NCI-H187 treated with DMSO at 0.1 percent for 48 hours (cell line): ENCODE measurements at places on chromosomes 11 and 22.

- no peak for DNase-seq
Observed at GRCh38 chr11:77351281-77351886, 49.9 kb upstream of the GDPD4 start.

DNA sequence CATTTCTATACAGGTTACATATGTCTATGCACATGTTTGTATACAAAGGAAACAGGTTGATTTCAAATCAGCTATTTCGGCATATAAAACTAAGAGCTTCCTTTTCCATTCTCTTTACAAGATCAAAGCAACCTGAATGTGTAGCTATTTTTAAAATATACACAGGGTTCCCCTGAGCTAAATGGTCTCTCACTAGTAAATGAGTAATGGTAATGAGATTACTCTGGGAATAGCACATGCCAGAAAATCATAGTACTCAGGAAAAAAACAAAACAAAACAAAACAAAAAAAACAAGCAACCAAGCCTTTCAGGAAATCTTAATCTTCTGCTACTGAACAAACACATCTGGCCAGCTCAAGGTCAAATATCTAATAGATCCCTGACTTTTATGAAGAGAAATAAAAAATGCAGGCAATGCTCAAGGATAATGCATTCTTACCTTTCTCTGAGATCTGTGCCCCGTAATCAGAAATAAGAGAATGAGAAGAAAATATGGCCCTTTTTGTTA lies 156.6 kb upstream of the POU2AF2 start:
- no peak for DNase-seq

DNA sequence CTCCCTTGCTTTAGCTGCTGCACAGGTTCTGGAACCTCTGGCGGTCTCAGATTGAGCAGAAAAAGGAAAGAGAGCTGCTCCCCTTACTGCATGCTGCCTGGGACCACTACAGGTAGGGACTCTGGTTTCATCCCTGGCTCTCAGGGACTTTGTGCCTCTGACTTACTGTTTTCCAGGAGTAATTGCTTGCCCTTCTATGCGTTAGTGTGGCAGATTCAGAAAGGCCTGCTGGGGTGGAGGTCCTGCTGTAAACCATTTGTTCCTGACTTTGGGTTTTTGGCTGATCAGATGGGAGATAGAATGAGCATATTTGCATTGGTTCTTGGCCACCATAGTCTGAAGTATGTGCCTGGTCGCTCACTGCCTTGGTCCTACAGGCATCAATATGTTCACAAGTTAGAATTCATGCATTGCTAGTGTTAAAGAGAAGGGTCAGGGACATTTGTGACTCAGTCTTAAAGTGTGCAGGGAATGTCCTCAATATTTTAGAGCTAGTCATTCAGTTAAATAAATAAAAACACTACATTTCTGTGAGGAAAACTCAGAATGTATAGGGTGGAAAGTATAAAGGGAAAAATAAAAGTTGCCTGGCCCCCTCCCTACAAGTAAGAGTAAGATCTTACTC lies 78.0 kb downstream of the PISD start:
- DNase-seq: no peak

- DNase-seq: peak; percentile 71
Observed at GRCh38 chr11:12827929-12828812, 153.9 kb downstream of the TEAD1 start.

DNA sequence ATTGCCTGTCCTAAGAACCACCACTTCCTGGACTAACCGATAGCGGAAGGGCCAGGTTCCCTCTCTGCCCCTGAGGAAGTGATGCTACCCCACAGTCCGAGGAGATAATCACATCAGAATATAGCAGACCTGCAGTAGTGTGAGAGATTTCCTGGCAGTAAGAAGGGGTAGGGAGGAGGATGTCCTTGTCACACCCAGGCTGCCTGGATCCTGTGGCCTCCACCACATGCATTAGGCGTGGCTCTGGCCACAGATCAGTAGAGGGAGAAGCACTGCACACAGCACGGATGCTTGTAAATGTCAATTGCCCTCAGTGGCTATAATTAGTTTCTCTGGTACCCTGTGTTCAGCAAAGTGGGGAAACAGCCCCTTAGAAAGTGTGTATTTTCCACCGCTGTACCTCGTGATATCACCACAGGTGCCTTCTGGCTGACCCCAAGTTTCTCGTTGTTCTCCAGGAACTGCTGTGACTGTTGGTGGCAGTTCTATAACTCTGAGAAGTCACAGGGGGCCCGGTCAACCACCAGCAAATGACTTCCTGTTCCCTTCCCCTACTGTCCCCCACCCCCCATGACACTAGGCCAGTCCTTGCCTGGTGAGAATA lies 61.8 kb downstream of the UBASH3B start:
- no peak for DNase-seq

- DNase-seq: no peak
Observed at GRCh38 chr11:26326793-26327400, 5.0 kb upstream of the ANO3 start.

GRCh38 chr11:111327908-111328624 lies 29.7 kb downstream of the POU2AF3 start:
- DNase-seq: no peak

DNA sequence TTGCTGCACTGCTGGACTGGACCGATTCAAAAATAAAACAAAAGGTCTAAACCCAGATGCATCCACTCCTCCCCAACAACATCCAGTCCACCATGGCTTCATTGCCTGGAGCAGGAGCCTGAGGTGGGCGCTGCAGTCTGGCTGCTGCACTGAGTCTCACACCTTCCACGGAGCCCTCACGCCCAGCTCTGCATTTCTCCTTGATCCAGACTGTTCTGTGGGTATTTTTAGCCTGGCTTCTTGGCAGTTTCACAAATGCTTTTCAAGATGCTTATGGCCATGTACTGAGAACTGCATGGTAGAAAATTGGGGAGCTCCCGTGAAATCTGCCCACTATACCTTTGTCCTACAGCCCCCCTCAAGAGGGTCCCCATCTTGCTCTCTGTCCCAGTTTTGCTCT lies 53.3 kb upstream of the JAM3 start:
- DNase-seq: no peak

DNA sequence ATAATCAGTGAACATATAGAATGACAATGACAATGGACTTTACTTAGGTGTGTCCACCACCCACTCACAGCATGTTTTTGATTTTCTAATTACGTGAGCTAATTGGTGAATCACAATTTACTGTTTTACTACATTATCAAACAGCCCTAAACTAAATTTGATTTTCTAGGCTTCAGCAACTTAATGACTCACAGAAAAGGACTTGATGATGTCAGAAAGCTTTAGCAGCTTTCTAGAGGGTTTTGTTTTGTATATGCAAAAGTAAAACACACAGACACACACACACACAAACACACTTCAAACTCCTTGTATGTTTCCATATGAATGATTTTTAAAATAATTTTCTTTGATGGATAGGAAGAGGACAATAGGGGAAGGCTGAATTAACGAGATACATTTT lies 878.6 kb upstream of the CCDC90B start:
- DNase-seq: no peak

DNA sequence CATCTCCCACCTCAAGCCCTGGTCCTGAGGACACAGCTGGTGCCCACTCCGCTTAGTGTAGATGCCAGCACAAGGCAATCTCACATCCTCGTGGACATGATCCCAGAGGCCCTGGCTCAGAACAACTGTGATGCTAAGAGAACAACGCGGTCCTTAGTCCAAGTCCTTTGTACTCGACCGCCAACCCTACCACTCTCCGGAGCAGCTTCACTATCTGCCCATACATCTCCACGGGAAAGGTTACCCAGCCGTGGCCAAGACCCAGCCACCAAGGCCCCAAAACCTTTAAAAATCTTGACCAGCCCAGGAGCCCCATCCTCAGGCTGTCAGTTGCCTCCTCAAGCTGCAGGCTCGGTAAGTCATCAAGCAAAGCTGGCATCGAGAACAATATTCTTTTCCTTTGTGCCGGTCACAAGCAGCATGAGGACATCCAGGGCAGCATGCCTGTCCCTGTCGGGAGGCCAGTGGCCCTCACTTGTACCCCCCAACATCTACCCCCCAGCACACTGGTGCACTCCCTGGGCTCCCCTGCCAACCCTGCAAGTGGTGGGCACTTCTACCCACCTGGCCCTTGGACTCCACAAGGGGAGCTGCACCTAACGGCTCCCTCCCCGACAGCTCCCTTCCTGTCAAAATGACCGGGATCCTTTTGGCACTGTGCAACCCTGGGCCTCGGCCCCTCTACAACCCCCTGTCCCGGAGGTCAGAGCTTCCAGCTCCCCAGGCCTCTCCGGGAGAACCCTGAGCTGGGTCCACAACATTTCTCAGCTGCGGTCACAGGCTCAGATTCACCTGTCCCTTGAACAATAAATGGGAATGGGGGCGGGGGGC lies 2.5 kb downstream of the OSBPL5 start:
- DNase-seq: no peak

DNA sequence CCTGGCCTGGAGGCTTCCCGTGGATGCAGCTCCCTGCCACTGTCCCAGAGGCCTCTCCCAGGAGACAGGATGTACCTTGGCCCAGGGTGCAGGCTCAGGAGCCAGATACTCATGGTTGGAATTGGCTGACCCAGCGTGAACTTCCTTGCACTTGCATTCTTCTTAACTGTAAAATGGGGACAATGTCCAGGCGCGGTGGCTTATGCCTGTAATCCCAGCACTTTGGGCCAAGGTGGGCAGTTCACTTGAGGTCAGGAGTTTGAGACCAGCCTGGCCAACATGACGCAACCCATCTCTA lies 20.1 kb upstream of the ST3GAL4 start:
- no peak for DNase-seq

DNA sequence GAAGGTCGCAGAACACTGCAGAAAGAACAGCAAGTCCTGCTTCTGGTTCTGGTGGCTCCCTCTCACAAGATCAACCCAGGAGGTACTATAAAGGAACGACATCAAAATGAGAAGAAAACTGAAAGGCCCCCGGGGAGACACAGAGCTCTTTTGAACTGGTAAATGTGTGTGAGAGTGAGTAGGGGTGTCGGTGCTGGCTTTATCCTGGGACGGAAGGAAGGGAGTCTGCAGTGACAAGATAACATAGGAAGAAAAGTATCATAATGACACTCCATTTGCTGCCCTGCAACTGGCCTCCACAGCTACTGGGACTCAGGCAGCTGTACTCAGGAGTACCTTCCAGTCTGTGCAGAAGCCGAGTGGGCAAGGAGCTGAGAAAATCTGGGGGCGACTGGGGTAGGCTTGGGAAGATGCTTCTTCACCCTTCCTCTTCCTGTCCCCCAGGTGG lies 60.9 kb downstream of the ENTHD1 start:
- no peak for DNase-seq

GRCh38 chr22:29331658-29332300 lies 16.3 kb upstream of the RASL10A start:
- no peak for DNase-seq

- DNase-seq: no peak
Observed at GRCh38 chr11:92416971-92417725, 192.5 kb downstream of the FAT3 start.

GRCh38 chr11:119532551-119532950 lies 109.6 kb upstream of the THY1 start:
- no peak for DNase-seq

GRCh38 chr11:47308050-47308823 lies 38.3 kb downstream of the MADD start:
- no peak for DNase-seq

GRCh38 chr11:46666516-46666915 lies 33.9 kb downstream of the ARHGAP1 start:
- DNase-seq: no peak

DNA sequence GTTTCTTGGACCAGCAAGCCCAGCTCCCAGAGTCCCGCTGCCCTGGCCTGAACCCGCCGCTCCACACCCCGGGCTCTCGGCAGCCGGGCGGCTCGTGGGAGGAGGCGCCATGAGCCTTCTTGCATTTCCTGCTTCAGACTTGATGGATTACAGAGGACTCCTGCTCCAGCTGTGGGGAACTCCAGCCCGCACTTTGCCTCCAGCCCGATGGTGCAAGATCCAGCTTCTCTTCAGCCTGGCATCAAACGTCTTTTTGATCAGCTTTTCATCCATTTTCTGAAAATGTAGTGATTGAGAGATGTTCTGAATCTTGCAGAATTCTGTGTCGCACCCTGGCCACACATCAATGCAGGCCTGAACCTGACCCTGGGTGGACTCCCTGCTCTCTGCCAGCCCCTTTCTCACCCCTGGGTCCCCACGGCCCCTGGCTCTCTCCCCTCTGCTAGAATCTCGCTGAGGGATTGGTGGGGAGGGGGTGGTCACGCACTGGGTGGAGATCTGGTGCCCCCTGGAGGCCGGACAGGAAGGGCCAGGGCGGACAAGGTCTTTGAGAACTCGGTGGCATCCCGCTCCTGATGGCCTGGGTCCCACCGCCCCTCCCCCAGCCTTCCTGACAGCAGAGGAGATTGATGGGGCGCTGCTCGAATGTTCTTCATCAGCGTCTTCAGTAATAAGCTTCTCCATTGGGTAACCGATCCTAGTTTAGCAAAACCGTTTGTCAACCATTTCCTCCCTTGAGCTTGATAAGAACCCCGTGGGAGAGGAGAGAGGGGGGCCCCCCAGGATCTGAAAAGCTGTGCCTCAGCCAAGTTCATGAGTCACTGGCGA lies 12.1 kb upstream of the NFAM1 start:
- peak; percentile 18 for DNase-seq

GRCh38 chr11:2995893-2996554 lies 3.9 kb upstream of the NAP1L4 start:
- no peak for DNase-seq

DNA sequence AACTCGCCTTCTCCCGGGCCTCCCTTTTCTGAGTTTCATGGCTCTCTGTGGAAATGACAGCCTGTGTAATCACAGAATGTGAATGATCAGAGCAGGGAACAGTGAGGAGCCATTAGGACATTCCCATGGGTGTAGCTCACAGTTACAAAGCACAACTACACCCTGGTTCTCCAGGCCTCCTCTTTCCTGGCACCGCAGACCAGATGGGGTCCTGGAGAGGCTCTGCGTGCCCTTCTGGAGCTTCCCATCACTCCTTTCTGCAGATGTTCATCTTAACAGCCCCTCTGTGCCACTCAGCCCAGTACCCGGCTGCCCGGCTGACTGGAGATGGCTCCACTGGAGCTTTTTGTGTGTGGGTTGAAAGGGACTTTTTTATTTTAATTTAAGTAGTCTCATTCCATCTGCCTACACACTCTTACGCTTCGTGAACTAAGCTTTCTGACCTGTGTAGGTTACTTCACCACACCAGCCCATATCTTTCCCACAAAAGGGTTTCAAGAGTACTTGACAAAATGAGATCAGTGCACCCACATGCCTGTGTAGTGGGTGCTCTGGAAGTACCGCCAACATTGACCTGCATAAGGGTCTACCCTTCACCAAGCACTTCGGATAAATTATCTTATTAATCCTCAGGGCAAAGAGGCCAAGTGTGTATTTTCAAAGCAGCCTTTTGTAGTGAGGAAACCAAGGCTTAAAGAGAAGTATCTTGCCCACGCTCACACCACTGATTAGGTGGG lies 29.8 kb downstream of the SREBF2 start:
- peak; percentile 41 for DNase-seq
